ENCODE measurements at places on chromosomes 6 and 20.

DNA sequence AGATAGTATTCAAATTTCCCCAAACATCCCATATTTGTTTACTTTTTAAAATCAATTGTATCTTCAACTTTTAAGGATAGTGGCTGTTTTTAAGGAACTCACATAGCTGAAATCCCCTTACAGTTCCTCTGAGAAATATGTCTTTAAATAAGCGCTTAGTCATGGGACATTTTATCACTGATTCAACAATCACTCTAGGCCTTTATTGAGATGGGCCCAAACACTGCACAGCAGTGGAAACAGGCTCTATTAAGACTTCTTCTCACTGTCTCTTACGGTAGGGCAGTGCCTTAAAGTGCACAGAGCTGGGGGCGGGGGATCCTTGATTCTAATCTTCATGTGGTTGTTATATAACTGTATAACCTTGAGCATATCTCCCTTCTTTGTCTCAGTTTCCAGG is 59.8 kb upstream of the RREB1 start:
- no peak for DNase-seq

- DNase-seq: no peak
Observed at GRCh38 chr20:14536738-14537137, 199.3 kb upstream of the FLRT3 start.

DNA sequence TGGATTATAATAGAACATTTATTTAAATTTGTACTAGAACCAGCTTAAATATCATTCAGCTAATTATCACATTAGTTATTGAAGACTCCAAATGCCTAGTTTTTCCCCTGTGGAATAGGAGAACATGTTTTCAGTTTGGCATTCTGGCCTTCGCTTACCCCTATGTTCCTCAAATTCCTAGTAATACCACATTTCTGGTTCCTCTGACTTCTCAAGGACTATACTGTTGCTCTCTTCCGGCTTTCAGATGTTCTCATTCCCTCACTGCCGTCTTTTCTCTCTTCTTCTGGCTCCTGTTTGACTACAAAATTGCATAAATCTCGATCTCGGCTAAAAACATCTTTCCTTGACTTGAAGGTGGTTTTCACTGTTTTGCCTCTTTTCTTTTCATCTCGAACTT is 71.8 kb upstream of the KHDRBS2 start:
- DNase-seq: no peak

- DNase-seq: no peak
Observed at GRCh38 chr20:13567663-13568062, 71.1 kb downstream of the TASP1 start.

GRCh38 chr6:104921896-104922295 is 35.0 kb upstream of the LIN28B start:
- DNase-seq: no peak

GRCh38 chr20:54223751-54224150 is 15.9 kb downstream of the PFDN4 start:
- DNase-seq: no peak

GRCh38 chr6:113879186-113880096 is 22.3 kb downstream of the MARCKS start:
- DNase-seq: no peak

DNA sequence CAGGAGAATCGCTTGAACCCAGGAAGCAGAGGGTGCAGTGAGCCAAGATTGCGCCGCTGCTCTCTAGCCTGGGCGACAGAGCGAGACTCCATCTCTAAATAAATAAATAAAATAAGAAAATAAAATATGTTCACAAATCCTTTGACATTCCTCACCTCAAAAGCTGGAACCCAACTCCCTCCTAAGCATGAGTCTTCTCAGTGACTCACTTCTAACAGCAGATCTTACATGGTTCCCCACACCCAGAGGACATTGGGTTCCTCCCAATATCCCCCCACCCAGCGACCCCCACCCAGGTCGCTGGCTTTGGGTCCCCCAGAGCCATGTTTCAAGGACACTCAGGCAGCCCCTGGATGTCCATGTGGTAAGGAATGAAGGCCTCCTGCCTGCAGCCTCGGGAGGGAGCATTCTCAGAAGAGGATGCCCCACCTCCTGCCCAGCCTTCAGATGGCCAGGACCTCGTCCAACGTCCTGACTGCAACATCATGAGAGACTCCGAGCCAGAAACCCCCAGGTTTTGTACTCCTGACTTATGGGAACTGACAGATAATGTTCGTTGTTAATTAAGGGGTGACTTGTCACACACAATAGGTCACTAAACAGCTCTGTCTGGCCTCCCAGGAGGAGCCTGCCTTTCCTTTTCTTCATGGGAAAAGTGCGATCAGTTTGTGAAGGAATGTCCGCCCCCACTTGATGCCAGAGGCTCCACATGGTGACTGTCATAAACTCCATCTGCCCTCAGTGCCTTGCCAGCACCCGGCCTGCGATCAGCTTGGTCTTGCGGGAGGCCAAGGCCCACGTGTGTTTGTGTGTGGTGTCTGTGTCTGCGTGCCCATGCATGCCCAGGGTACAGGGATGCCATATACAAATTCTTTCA is 10.1 kb upstream of the GMEB2 start:
- DNase-seq: no peak

DNA sequence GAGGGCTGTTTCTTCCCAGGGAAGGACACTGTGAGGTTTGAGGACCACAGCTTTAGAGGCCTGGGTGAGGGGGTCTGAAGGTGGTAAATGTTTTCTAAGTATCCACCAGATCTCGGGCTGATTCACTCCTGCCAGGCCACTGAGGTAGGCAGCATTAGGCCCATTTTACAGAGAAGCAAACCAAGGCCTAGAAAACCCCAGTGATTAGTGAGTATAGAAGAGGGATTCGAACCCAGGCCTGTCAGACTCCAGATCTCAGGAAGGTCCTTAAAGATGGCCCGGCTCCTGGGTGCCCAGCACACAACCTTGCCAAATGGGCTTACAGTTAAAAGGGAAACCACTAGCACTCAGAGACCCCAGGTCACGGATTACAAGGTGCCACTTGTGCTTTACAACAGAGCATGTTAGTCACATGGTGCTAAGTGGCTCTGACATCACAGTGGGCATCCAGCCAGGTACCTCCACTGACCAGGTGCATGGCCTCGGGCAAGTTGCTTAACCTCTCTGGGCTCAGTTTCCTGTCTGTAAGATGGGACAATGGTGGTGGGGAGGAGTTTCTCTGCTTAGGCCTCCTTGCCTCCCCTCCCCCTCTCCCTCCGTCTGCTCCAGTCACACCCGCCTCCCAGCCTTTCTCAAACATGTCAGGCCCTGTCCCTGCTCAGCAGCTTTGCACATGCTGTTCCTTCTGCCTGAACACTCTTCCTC is 18.8 kb upstream of the SIRPA start:
- DNase-seq: no peak

GRCh38 chr6:139253656-139254055 is 38.1 kb downstream of the TXLNB start:
- DNase-seq: no peak

DNA sequence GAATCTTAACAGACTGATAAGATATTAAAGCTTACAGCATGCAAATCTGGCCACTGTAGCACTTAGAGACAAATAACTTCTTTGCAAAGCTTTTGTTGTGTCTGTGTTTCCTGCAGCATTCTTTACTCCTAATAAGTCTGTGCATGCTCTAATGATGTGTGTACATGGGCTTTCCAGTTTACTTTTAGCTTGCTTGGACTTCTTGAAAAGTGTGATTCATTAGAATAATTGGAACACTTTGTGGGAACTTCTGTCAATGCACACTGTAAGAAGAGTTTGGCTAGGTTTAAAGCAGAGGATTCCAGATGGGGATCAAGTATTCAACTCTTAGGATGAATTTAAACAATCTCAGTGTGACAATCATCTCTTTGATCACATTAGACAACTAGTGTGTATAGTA is 22.1 kb upstream of the TINAG start:
- no peak for DNase-seq

GRCh38 chr20:32465092-32465900 is 107.2 kb downstream of the ASXL1 start:
- no peak for DNase-seq

DNA sequence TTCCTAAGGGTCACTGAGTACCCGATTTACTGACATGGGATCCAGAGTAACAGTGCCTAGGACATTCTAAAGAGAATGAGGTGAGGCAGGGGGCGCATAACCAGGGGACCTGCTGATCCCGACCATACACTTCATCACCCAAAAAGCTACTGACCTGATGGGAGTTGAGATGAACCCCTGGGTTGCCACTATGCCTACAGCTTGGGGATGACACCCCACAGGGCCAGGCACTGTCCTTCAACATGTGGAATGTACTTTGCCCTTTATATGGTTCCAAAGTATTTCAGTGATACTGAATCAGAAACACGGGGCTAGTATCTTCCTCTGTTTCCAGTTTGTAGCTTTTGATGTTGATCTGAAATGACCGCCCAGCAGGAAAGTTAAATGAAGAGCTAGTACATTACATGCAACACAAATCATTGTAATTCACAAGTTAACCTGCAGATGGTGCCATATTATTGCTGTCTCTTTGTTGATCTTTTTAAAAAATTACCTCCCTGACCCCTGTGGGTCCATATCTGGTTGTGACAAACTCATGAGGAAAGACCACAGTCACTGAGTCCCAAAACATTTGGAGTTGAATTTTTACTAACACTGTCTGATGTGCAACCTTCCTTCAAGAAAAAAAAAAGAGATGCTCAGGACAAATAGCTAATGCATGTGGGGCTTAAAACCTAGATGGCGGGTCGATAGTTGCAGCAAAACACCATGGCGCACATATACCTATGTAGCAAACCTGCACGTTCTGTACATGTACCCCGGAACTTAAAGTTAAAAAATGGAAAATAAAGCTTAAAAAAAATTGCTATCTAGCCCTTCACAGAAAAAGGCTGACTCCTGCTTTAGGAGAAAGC is 42.7 kb upstream of the GCNT2 start:
- DNase-seq: no peak
